ENCODE measurements at places on chromosomes 3 and 15. TPM values are rescaled to one million over a fixed set of nuclear protein-coding genes. Genes with fewer than 3 reads are reported as not detected.

CCR1 gene
- total RNA-seq, result not detected

ZNF80 gene
- total RNA-seq, result not detected

GOLGA6B gene
- total RNA-seq, result not detected

LCTL gene
- total RNA-seq, result not detected

TMEM207 gene
- not detected for total RNA-seq

ECE2 gene
- total RNA-seq, result not detected

MCTP2 gene
- total RNA-seq, result 0.83 TPM

SSUH2 gene
- 0.53 TPM for total RNA-seq

CPLX3 gene
- not detected for total RNA-seq

DNA sequence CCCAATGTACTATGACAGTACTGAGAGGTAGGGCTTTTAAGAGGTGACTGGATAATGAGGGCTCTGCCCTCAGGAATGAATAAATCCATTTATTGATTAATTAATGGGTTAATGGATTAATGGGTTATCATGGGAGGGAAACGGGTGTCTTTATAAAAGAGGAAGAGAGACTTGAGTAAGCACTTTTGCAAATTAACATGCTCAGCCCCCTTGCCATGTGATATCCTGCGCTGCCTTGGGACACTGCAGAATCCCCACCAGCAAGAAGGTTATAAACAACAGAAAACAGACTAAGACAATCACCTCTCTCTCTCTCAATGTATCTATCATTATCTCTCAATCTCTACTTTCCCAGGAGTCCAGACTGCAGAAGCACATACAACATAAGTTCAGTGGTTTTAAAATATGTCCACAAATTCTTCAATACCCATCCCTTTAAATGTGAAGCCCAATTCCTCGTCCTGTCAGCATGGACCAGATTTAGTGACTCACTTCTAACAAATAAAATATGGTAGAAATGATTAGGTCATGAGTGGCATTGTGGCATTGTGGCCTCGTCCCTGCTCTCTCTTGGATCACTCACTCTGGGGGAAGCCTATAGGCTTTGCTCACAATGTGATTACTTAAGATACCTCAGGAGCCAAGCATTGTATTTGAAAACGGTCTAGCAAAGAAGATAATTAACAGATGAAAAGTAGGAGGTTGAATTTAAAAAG lies 40.0 kb upstream of the IL12A start:
- no peak for DNase-seq
- H3K4me3 ChIP-seq, result no peak overlapping the region
- no peaks in the 10 kb centered on the region for H3K27me3 ChIP-seq
- no peaks in the 10 kb centered on the region for H3K4me1 ChIP-seq
- no peak overlapping the region for H3K27ac ChIP-seq

DNA sequence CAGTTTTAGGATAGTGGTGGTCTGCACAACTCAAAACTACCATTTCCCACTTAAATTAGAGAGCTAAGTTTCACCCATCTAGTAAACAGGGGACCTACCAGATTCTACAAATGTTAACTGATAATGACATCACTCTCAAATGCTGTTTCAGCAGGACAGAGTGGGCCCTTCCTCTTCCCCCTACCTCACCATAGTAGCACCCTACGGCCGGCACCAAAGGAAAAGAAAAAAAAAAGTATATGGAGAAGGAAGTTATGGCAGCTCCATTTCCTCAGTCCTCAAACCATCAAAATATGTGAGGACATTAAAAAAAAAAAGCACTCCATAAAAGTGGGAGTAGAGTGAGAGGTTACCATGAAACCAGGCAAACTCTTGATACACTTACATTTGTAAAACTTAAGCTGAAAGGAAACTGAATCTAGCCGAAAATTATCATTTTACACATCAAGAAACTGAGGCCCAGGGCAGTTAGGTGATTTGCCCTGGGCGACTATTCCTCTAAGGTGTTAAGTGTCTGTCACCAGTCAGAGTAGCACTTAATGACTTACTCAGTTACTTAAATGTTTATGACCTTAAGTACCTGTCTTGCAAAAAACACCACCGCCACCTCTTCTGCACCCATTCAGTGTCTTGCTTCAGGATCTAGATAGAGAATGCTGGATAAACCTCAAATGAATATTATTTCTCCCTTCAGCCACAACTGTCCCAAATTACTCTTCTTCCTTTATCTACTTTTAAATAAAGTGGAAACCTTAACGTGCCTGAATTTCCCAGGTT lies 2.7 kb downstream of the MSL2 start:
- peak overlapping the region; percentile 96 for H3K4me3 ChIP-seq
- no peaks in the 10 kb centered on the region for H3K36me3 ChIP-seq
- peak; percentile 42 for DNase-seq
- H3K27ac ChIP-seq, result no peak overlapping the region

- H3K4me3 ChIP-seq, result no peak overlapping the region
- no peak for DNase-seq
- no peaks in the 10 kb centered on the region for H3K27me3 ChIP-seq
- peaks cover 18% of the 10 kb centered on the region for H3K4me1 ChIP-seq
These were observed 32.9 kb downstream of the PIK3CA start for GRCh38 chr3:179181021-179181472.

DNA sequence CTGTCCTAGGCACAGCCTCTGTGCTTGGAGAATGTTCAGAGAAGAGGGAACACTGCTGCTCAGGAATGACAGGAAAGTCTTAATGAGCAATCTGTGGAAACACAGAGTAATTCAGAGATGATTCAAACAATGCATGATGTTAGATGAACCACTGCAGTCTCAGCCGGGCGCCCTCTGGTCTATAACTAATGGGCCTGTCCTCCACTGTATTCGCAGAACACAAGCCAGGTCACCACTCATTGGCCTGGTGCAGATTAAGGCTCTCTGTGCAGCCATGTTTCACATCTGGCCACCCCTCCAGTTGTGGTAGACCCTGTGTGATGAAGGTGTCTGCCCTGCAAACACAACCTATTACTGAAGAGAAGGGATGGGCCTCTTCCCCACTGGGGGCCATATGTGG lies 281.7 kb upstream of the ROPN1 start:
- peaks cover 21% of the 10 kb centered on the region for H3K4me1 ChIP-seq
- H3K27ac ChIP-seq, result no peak overlapping the region
- H3K4me3 ChIP-seq, result no peak overlapping the region

DNA sequence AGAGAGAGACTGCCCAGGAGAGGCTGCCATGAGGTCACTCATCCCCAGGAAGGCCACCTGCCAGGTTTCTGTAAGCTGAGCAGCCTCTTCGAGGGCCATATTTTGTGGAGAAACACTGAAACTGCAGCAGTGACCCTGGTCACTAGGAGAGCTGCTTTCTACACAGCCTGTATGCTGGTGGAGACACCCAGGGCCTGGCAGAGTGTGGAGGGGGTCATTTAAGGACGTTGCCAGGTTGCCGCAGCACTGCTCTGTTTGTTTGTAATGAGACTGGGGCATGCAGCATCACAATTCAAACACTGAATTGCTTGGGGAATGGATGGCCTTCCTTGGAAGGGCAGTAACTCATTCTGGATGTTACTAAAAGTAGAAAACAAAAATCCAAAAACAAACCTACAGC lies 104.9 kb upstream of the TRIM42 start:
- H3K4me3 ChIP-seq, result no peak overlapping the region
- no peaks in the 10 kb centered on the region for H3K27me3 ChIP-seq
- no peak overlapping the region for H3K27ac ChIP-seq
- H3K36me3 ChIP-seq, result no peaks in the 10 kb centered on the region
- no peak for DNase-seq
- no peaks in the 10 kb centered on the region for H3K4me1 ChIP-seq

- H3K27ac ChIP-seq, result no peak overlapping the region
- H3K4me3 ChIP-seq, result no peak overlapping the region
- H3K4me1 ChIP-seq, result peaks cover 14% of the 10 kb centered on the region
- no peaks in the 10 kb centered on the region for H3K36me3 ChIP-seq
These were observed 602.7 kb upstream of the TGFBR2 start for GRCh38 chr3:30003741-30004140.

GRCh38 chr3:58955308-58955707 lies 94.5 kb downstream of the CFAP20DC start:
- no peak overlapping the region for H3K4me3 ChIP-seq
- H3K4me1 ChIP-seq, result no peaks in the 10 kb centered on the region
- H3K36me3 ChIP-seq, result no peaks in the 10 kb centered on the region

GRCh38 chr15:34275721-34276120 lies 50.9 kb downstream of the EMC4 start:
- H3K4me1 ChIP-seq, result no peaks in the 10 kb centered on the region
- no peak overlapping the region for H3K27ac ChIP-seq
- H3K36me3 ChIP-seq, result peaks cover 3% of the 10 kb centered on the region
- DNase-seq, result no peak
- H3K4me3 ChIP-seq, result no peak overlapping the region
- H3K27me3 ChIP-seq, result no peaks in the 10 kb centered on the region

DNA sequence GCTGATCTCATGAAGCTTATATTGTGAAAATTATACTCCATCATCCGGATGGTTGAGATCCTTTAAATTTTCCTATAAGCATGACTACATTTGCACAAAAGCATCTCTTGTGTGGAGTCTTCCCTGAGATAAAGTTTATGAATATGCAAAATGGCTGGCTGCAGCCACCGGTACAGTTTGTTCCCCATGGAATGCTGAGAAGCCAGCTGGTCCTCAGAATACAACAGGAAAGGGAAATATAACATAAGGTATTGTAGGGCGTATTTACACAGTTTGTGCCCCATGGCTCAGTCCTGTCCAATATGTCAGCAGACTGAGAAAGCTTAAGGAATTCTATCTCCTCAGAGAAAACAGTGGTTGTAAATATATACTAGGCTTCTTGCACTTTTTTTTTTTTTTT lies 468.6 kb downstream of the CNTN6 start:
- DNase-seq, result no peak
- no peaks in the 10 kb centered on the region for H3K4me1 ChIP-seq
- H3K4me3 ChIP-seq, result no peak overlapping the region
- no peaks in the 10 kb centered on the region for H3K27me3 ChIP-seq

DNA sequence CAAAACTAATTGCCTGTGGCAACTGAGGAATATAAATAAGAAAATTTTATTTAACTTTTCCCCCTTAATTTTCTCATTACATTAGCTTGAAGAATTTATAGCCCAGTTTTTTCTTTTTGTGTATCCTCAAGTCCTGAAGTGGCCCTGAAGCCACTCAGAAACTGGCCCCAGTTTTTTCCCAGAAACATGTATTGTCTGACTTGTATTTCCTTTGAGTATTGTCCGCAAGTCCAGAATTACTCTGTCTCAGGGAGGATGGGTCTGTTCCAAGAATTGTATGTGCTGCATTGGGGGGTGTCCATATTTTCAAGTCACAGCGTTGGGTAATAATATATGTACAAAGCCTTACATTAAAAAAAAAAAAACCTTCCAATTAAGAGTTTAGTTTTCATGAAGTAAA lies 149.7 kb upstream of the IL12A start:
- no peak overlapping the region for H3K27ac ChIP-seq
- H3K4me3 ChIP-seq, result no peak overlapping the region
- DNase-seq, result no peak
- no peaks in the 10 kb centered on the region for H3K27me3 ChIP-seq
- H3K36me3 ChIP-seq, result no peaks in the 10 kb centered on the region
- peaks cover 27% of the 10 kb centered on the region for H3K4me1 ChIP-seq

DNA sequence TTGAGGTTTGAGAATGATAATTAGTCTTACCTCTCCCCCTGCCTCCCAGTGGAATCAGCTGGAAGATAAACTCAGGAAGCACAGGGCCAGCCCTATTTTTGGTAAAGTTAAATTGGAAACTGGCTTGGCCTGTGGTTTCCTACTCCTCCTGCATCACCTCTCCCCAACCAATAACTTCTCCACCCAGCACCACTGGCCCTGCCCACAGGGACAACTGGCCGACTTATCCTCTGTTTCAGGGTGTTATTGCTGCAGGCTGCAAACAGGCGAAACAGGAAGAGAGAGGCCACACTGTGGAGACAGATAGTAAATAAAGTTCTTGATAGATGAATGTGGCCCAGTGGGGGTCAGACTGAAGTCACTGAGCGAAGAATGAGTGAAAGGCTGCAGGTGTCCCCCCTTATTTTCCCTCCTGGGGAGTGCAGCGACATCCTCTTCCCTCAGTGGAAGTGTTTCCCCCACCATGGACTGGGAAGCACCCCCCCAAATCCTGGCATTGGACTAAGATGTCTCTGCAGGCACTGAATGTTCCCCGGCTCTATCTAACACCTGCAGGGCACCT lies 47.1 kb downstream of the PDIA5 start:
- no peak overlapping the region for H3K27ac ChIP-seq
- peaks cover 14% of the 10 kb centered on the region for H3K4me1 ChIP-seq
- H3K27me3 ChIP-seq, result no peaks in the 10 kb centered on the region
- no peak for DNase-seq
- H3K36me3 ChIP-seq, result no peaks in the 10 kb centered on the region

- peaks cover 3% of the 10 kb centered on the region for H3K27me3 ChIP-seq
- H3K27ac ChIP-seq, result no peak overlapping the region
- DNase-seq, result peak; percentile 57
- no peak overlapping the region for H3K4me3 ChIP-seq
- H3K36me3 ChIP-seq, result no peaks in the 10 kb centered on the region
- H3K4me1 ChIP-seq, result no peaks in the 10 kb centered on the region
These were observed 5.6 kb downstream of the SERPINI1 start for GRCh38 chr3:167740961-167741587.

GRCh38 chr3:25035526-25035925 lies 392.5 kb upstream of the RARB start:
- no peak for DNase-seq
- H3K4me1 ChIP-seq, result peaks cover 7% of the 10 kb centered on the region
- H3K27ac ChIP-seq, result no peak overlapping the region
- H3K27me3 ChIP-seq, result no peaks in the 10 kb centered on the region

DNA sequence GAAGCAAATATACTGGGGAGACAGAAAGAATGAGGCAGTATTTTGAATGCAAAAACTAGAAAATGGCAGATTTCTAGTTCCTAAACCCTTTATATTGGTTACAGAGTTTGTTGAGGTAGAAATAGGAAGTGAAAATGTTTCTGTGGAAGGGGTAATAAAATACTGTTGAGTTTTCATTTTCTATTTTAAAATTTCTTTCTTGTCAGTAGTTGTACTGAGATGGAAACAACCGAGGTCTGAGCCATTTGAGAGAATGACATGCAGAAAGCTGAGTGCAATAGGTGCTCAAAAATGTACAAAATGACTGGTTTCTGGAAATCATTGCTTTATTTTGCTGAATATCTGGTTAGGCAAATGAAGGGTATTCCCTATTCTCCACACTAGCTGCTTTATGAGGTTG lies 361.4 kb downstream of the CHL1 start:
- H3K27ac ChIP-seq, result no peak overlapping the region
- DNase-seq, result no peak
- H3K4me3 ChIP-seq, result no peak overlapping the region
- H3K27me3 ChIP-seq, result no peaks in the 10 kb centered on the region

- no peak overlapping the region for H3K27ac ChIP-seq
- H3K27me3 ChIP-seq, result no peaks in the 10 kb centered on the region
- no peaks in the 10 kb centered on the region for H3K36me3 ChIP-seq
- H3K4me1 ChIP-seq, result no peaks in the 10 kb centered on the region
- H3K4me3 ChIP-seq, result no peak overlapping the region
- DNase-seq, result no peak
These were observed 15.0 kb upstream of the ACAD9 start for GRCh38 chr3:128864351-128864811.

Measured in cardiac muscle cell (in vitro differentiated cells and primary cell).